ENCODE measurements at places on chromosomes 7 and 10.
A peak's percentile ranks its signal among the peaks of the same experiment; 100 is the strongest.

- no peak for DNase-seq
Measured at GRCh38 chr10:99430116-99430450, 341 bp downstream of the GOT1 start.

GRCh38 chr10:70791386-70792039 lies 6.3 kb upstream of the TBATA start:
- DNase-seq: no peak

- DNase-seq: peak; percentile 85
Measured at GRCh38 chr7:151448261-151449252, 8.6 kb upstream of the CRYGN start.

DNA sequence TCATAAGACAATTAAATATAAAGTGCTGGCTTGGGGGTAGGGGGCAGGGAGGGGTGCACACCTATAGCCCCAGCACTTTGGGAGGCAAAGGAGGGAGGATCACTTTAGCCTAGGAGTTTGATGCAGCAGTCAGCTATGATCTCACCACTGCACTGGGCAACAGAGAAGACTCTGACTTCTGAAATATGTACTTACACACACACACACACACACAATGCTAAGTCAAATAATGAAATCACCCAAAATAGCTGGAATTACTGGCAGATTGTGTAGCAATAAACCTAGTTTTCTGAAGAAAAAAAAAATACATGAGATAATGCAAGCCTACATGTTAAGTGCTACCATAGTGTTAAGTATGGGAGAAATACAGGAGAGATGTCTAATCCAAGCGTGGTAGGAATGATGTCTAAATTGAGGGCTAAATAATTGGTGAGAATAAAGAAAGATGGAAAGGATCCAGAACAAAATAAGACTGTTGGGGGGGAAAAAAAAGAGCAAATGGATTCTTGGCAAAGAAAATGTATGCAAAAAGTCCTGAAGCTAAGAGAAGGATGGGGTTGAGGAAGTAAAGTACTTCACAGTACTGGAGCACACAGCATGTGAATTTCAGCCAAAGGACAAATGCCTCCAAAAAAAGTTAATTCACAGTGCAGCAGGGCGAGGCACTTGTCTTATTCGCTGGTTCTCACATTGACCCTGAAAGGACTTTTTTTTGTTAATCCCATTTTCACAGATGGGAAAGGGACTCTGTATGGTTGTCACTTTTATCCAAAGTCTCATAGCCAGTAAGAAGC lies 73.9 kb downstream of the IGF2BP3 start:
- no peak for DNase-seq

DNA sequence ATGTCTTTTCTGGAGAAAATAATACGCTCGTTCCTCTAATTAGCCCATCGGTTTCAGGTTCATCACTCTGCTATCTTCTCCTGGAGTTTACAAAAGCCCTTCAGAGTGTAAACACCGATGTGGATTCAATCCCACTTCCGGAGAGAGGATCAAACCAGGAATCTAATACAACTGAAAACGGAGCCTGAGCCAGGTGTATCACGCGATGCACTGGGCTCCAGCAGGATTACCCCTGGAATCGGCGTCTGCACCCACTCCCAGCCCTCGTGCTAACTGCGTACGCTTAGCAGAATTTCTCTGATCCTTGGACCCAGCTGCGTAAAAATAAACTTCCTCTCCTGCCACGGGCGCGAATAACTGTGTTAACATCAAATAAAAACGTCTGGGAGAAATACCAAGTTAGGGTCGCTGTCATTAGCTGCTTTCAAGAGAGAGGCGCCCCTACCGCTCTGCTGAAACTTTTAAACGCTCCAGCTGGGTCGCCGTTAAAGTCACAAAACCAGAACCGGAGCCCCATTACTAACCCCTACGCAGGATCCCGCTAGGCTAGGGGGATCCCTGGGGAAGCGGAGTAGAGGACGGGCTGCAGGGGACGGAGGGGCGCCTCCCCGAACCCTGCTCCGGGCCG lies 502 bp downstream of the ZNF3 start:
- no peak for DNase-seq

- no peak for DNase-seq
Measured at GRCh38 chr7:133795068-133795665, 332.0 kb upstream of the LRGUK start.

DNA sequence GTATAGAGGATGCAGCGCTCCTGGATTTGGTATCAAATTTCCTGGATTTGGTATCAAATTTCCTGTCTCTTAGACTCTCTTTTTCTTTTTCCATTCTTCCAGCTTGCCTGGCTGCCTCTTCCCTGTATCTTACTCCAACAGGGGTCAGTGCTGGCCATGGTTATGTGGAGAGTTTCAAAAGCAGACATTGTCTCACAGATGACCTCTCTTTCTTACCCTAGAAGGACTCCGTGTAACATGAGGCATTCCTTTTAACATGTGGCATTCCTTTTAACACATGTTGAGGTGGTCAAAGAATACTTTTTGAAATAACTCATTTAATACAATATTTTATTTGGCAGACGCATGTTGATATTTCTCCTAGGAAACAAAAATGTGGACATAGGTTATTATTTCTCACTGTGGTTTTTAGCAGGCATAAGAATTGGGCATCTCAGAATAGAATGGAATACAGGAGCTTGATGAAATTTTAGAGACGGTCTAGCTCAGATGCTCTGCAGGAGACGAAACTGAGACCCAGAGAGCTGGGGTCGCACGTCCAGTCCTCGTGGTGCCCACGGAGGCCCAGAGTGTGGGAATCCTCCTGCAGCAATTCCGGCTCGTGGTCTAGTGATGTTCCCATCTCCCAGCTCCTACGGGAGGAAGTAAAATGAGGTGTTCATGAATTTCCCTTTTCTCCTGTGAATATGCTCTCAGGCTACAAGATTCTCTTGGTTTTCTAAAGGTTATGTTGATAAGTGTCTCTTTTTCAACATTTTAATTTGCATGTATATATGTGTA lies 59.6 kb upstream of the PITRM1 start:
- DNase-seq: no peak

GRCh38 chr10:101019440-101019703 lies 11.6 kb downstream of the PDZD7 start:
- DNase-seq: no peak

DNA sequence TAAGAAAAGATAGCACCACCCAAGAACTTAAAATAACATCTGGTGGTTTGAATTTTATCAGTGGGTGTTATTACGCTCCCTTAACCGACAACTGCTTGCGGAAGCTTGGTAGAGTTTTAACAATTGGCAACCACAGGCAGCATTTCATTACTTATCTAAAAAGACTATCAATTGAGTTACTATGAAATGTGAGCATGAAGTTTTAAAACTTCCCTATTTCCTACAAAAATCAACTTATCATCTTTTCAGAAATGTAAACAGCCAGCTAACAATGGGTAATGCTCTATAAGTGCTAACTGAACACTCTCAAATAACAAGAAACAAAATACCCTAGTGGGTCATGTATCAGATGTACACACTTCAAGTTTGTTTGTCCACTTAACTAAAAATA lies 68.8 kb downstream of the OSBPL3 start:
- peak; percentile 50 for DNase-seq

- DNase-seq: no peak
Measured at GRCh38 chr10:35056686-35057085, 33.5 kb downstream of the CUL2 start.

GRCh38 chr7:85156661-85157208 lies 30.1 kb downstream of the SEMA3D start:
- DNase-seq: no peak

DNA sequence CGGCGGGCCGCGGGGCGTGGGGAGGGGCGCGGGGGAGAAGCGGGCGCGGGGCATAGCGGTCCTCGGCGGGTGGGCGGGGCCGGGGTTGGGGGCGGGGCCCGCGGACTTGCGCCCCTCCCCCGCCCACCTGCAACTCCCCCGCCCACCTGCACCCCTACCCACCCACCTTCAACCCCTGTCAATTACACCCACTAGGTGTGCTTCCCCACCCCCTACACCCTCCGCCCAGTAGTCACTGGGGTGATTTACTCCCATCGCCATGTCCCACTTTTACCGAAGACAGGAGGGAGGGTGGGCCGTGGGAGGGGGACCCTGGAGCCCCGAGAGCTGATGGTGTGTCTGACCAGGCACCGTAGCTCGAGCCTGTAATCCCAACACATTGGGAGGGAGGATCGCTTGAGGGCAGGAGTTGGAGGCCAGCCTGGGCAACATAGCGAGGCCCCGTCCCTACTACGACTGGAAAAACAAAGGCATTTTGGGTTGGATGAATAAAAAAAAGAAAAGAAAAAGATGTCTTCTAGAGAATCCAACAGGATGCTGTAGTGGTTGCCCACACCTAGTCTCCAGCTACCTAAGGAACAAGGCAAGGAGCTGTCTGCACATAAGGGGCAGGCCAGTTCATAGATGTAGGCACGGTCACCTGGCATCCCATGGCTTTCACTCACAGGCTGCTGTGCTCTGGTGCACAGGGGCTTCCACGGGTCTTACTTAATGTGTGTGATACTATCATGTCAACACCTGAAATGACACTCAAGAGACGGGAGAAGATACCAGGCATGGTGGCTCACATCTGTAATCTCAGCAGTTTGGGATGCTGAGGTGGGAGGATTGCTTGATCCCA lies 761 bp downstream of the KCTD7 start:
- no peak for DNase-seq

- no peak for DNase-seq
Measured at GRCh38 chr10:90407131-90407530, 450.7 kb downstream of the HTR7 start.

DNA sequence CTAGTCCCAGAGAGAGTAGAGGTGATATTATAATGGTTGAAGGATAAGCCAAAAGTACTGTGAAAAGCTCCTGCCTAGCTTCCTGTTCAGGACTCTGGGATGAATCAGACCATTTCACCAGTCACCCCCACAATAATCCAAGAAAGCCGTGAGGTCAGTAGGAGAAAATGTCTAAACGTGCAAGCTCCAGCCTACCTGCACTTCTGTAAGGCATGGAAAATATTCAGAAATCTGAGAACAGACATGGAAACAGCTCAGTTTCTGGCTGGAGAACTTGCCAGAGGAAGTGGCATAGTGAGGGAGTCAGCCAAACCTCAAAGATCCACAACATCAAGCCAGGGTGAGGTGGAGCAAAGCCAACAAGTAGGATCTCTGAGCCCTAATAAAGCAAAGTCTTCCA lies 58.2 kb downstream of the ELAPOR2 start:
- no peak for DNase-seq

- no peak for DNase-seq
Measured at GRCh38 chr10:117541909-117542705, 439 bp upstream of the EMX2 start.

Data from CD8-positive, alpha-beta memory T cell (primary cell).